Ureter (tissue), 1 donor: ENCODE measurements at places on chromosomes 4 and X. TPM values are rescaled to one million over a fixed set of nuclear protein-coding genes. Genes with fewer than 3 reads are reported as not detected.

- no peak for DNase-seq
Observed at GRCh38 chr4:189177130-189177529, 763.5 kb upstream of the FRG1 start.

The SH3BP2 gene
- 109 TPM for total RNA-seq

DNA sequence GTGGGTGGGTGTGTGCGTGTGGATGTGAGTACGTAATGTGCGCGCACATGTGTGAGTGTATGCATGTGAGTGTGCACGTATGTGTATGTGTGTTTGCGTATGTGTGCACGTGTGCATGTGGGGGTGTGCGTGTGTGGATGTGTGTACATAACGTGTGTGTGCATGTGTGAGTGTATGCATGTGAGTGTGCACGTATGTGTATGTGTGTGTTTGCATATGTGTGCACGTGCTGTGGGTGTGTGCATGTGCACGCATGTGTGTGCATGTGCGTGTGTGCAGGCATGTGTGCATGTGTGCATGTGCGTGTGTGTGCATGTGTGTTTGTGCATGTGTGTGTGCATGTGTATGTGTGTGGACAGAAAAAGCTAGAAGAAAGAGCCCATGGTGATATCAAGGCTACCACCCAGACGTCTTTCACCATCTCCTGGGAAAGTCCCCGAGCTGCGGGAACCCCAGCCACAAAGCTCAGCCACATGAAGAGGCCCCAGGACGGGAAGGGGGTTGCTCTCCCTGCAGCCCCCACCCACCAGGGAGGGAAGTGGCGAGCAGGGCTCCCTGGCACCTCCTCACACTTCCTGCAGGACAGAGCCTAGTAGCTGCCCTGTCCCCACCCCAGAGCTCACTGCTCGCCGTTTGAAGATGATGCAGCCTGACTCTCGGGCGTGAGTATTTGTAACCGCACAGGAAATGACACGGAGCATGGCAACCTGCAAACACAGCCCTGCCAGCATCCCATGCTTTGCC lies 108.3 kb downstream of the DCTD start:
- no peak for DNase-seq

The MAB21L2 gene
- not detected for total RNA-seq

GRCh38 chr4:183469936-183470335 lies 25.5 kb downstream of the CDKN2AIP start:
- DNase-seq: no peak
